ENCODE measurements at places on chromosomes 2 and 18. TPM values are rescaled to one million over a fixed set of nuclear protein-coding genes. Genes with fewer than 3 reads are reported as not detected.
A peak's percentile ranks its signal among the peaks of the same experiment; 100 is the strongest.

DNA sequence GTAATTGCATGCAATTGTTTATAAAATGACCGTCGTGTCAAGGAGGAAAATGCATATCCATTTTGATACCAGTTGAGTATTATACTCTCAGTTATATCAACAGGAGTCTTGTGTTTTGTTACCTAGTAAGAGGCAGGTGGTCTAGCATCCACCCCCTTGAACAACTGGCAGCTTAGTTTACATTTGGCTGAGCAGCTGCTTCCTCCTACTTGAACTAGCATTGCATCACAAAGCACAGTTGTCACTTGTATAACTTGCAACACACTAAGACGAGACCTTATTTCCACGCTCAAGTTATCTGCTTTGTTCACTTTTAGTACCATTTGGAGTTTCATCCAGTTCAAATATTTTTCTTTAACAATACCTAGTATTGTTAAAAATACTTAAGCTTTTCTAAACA is 75.4 kb upstream of the UBE2E3 start:
- no peak overlapping the region for H3K4me3 ChIP-seq
- H3K36me3 ChIP-seq, result no peaks in the 10 kb centered on the region
- no peaks in the 10 kb centered on the region for H3K27me3 ChIP-seq
- no peaks in the 10 kb centered on the region for H3K4me1 ChIP-seq
- no peak for DNase-seq

- H3K27ac ChIP-seq, result no peak overlapping the region
- no peak for DNase-seq
- peaks cover 14% of the 10 kb centered on the region for H3K4me1 ChIP-seq
- no peak overlapping the region for H3K4me3 ChIP-seq
- no peaks in the 10 kb centered on the region for H3K36me3 ChIP-seq
Measured at GRCh38 chr18:25288340-25288938, 63.5 kb downstream of the ZNF521 start.

DNA sequence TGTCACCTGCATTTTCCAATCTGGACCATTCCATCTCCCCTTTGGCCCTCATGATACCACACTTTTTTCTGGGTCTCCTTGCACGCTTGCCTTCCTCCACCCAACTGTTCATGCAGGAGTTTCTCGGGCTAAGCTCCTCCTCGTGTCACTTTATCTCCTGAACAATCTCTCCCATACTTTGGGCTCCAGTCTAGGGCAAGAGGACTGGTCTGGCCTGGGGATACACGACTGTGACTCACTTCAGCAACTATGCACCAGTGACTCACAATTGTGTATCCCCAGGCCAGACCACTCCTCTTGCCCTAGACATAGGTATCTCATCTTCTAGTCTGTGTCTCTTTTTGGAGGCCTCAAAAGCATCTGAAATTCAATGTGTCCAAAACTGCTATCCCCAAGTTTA is 149.4 kb upstream of the PTPRM start:
- H3K27me3 ChIP-seq, result no peaks in the 10 kb centered on the region
- H3K4me1 ChIP-seq, result no peaks in the 10 kb centered on the region
- no peak for DNase-seq
- H3K27ac ChIP-seq, result no peak overlapping the region

- H3K4me1 ChIP-seq, result no peaks in the 10 kb centered on the region
- no peak overlapping the region for H3K4me3 ChIP-seq
- no peak for DNase-seq
- H3K36me3 ChIP-seq, result no peaks in the 10 kb centered on the region
- peak overlapping the region; percentile 58 for H3K27ac ChIP-seq
- no peaks in the 10 kb centered on the region for H3K27me3 ChIP-seq
Measured at GRCh38 chr18:62420151-62420512, 95.0 kb downstream of the TNFRSF11A start.

- no peak overlapping the region for H3K4me3 ChIP-seq
- no peaks in the 10 kb centered on the region for H3K36me3 ChIP-seq
- H3K27ac ChIP-seq, result no peak overlapping the region
Measured at GRCh38 chr2:119338272-119338671, 28.4 kb downstream of the C2orf76 start.

- no peak for DNase-seq
- H3K27ac ChIP-seq, result no peak overlapping the region
- no peak overlapping the region for H3K4me3 ChIP-seq
- H3K4me1 ChIP-seq, result no peaks in the 10 kb centered on the region
- H3K36me3 ChIP-seq, result no peaks in the 10 kb centered on the region
Measured at GRCh38 chr2:14350856-14351255, 281.7 kb upstream of the LRATD1 start.

DNA sequence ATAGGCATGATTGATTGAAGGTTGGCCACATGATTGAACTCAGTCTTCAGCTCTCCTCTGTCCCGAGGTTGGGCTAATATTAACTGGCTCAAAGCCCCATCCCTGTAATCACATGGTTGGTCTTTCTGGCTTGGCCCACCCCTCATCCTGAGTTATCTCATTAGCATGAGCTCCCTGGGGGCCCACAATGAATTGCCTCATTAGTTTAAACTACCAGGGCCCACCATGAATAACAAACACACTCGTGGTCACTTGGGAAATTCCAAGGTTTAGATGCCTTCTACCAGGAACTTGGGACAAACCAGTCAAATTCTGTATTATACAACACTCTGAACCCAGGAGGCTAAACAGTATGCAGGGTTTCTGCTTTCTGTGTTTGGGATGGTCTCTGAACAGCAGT is 121.7 kb upstream of the B3GNT2 start:
- H3K36me3 ChIP-seq, result no peaks in the 10 kb centered on the region
- no peak for DNase-seq
- no peak overlapping the region for H3K27ac ChIP-seq
- no peaks in the 10 kb centered on the region for H3K27me3 ChIP-seq
- H3K4me3 ChIP-seq, result no peak overlapping the region

- DNase-seq, result no peak
- no peaks in the 10 kb centered on the region for H3K4me1 ChIP-seq
- H3K27ac ChIP-seq, result no peak overlapping the region
- H3K4me3 ChIP-seq, result no peak overlapping the region
Measured at GRCh38 chr2:215635071-215635787, 199.4 kb upstream of the FN1 start.

DNA sequence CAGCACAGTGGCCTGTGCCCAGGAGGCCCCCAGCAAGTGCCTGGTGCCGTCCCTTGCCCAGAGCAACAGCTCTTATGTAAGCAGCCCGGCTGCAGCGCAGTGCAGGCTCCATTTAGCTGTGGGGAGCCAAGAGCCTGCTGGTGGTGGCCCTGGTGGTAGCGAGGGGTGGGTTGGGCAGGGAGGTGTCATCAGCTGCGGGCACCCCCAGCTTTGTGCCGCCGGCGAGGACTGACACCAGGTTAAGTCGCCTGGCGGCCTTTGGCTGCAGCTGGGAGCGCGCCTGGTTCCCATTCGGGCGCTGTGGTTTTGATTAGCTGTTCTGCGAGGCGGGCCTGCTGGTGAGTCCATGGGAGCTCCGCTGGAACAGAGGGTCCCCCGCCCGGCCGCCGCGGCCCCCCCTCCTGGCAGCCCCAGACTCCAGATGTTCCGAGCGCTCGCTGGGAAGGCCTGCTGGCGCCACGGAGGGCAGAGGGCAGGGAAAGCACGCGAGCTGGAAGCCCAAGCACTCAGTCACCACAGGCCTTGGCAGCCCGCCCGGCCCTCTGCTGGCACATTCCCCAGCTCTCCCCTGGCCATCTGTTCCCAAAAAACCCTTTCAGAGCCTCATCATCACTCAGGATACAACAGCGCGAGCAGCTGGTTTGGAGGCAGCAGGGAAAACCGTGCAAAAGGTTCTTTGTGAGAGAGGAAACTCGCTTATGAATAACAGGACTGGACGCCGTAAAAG is 18.4 kb downstream of the ATOH8 start:
- H3K27me3 ChIP-seq, result no peaks in the 10 kb centered on the region
- DNase-seq, result peak; percentile 98
- H3K27ac ChIP-seq, result peak overlapping the region; percentile 84
- peaks cover 71% of the 10 kb centered on the region for H3K4me1 ChIP-seq
- no peaks in the 10 kb centered on the region for H3K36me3 ChIP-seq

STK39 gene
- 30.9 TPM for total RNA-seq

ANKRD44 gene
- total RNA-seq, result 24.6 TPM

CIB4 gene
- total RNA-seq, result not detected

CD8B2 gene
- total RNA-seq, result not detected

CNTNAP5 gene
- total RNA-seq, result not detected
